ENCODE measurements at places on chromosomes 6 and 20.
A peak's percentile ranks its signal among the peaks of the same experiment; 100 is the strongest.

- DNase-seq = no peak
These were observed 22.2 kb downstream of the RWDD2A start for GRCh38 chr6:83215131-83216047.

DNA sequence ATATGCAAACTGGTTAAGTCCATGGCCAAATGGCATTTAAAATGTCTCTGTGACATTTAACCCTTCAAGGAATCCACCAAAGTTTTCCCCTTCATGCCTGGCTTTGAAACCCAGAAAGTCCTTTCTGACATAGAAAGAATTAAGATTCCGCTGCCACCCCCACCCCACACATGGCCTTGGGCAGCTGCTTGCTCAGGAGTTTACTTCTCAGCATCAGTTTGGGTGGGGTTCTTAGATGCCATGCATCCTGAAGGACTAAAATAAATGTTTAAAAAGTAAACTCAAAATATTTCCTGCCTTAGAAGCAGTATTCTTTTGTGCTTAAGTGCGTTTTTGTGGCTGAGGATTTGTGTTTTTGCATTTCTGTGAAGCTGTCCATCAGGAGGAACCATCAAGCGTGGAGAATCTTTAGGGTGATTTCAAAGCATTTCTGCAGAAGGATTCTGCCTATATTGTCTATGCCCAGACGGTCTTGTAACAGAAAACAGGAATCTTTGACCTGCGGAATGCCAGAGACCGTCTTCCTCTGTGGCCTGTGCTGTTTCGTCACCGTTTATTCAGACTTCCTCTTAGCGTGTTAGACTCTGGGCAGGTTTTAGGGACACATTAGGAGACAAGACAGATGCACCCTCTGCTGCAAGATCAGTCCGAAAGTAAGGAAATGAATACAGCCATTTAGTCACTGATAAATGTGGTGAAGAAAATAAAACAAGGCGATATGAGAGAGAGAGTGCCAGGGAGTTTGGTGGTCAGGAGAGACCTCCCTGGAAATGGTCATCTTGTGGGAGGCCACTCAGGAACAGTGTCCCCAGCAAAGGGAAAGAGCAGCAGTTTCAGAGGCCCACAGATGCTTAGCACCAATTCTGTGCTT, 6.2 kb downstream of the DUSP22 start:
- DNase-seq = no peak

DNA sequence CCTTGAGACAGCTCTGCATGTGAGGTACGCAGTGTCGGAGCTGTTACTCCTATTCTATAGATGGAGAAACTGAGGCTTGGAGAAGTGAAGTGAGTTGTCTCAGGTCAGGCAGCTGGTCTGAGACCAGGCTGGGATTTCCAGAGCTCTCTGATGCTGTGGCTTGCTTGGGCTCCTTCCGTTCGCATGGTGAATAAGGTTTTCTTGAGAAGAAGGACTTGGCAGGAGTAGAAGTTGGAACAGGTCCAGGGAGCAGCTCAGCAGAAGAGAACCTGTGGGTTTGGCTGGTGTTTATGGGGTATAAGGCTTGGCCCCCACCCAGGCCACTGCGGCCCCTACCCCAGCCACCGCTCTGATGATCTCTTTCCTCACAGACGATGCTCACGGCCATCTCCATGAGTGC, 7.4 kb downstream of the SLC12A5 start:
- no peak for DNase-seq

GRCh38 chr6:2414885-2415547, 169.6 kb upstream of the GMDS start:
- no peak for DNase-seq

GRCh38 chr6:30005482-30005881, 55.6 kb upstream of the POLR1H start:
- DNase-seq = no peak

- DNase-seq = peak; percentile 76
These were observed at the start of gene GCLC for GRCh38 chr6:53544470-53545308. Gene GCLC (minus strand): TSS chr6:53545101. CDS start chr6:53544645, 456 bp downstream.

- DNase-seq = no peak
These were observed 50.7 kb downstream of the DSTN start for GRCh38 chr20:17620371-17621228.

GRCh38 chr6:11341867-11342266, 109.4 kb upstream of the NEDD9 start:
- DNase-seq = no peak

GRCh38 chr20:50588034-50588736, 78.0 kb downstream of the PTPN1 start:
- DNase-seq = peak; percentile 56

- no peak for DNase-seq
These were observed 9.7 kb downstream of the AMD1 start for GRCh38 chr6:110884321-110884720.

DNA sequence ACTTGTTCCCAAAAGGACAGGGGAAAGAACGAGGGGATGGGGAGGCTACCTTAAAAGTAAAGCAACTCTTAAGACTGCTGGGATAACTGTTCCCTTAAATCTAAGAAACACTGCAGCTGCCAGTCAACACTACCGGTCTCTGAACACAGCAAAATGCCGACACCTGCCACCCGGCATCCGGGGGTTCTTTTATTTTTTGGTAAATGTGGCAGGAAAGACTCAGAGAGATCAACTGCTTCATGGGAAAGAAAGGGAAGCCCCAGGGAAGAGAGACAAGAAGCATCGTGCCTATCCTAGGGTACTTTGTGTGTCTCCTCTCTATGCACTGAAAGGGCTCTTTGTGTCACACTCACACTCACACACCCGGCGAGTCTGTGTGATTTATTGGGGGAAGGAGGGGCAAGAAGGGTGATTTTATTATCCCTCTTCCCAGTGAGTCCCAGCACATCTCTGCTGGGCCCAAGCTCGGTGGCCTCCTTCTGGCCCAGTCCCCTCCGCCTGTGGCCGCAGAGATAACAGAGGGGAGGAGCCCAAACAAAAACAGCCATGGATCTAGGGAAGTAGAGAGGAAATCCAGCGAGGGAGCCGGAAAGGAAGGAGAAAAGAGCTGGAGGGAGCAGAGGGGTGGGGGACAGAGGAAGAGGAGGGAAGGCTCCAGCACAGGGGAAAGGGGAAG, 1.4 kb downstream of the FYN start:
- DNase-seq = no peak

- peak; percentile 85 for DNase-seq
These were observed at the start of gene NELFCD for GRCh38 chr20:58980711-58981627. Gene NELFCD (plus strand): TSS chr20:58981256. CDS start chr20:58981310, 54 bp downstream.

GRCh38 chr6:108712946-108713345, 135.3 kb upstream of the ARMC2 start:
- no peak for DNase-seq

All from stimulated activated CD8-positive, alpha-beta memory T cell treated with anti-CD3 and anti-CD28 coated beads, Interleukin-7, amount 100 ng/mL, for 1 hour (primary cell).